Activated CD8-positive, alpha-beta T cell treated with anti-CD3 and anti-CD28 coated beads for 36 hours (primary cell): ENCODE measurements at places on chromosomes 4 and X. TPM values are rescaled to one million over a fixed set of nuclear protein-coding genes. Genes with fewer than 3 reads are reported as not detected.

The MAGEB17 gene
- total RNA-seq: not detected

The ARHGAP24 gene
- total RNA-seq: 0.70 TPM

GRCh38 chr4:176546975-176547374, 227.2 kb downstream of the SPCS3 start:
- DNase-seq: no peak

The DCAF8L2 gene
- not detected for total RNA-seq

DNA sequence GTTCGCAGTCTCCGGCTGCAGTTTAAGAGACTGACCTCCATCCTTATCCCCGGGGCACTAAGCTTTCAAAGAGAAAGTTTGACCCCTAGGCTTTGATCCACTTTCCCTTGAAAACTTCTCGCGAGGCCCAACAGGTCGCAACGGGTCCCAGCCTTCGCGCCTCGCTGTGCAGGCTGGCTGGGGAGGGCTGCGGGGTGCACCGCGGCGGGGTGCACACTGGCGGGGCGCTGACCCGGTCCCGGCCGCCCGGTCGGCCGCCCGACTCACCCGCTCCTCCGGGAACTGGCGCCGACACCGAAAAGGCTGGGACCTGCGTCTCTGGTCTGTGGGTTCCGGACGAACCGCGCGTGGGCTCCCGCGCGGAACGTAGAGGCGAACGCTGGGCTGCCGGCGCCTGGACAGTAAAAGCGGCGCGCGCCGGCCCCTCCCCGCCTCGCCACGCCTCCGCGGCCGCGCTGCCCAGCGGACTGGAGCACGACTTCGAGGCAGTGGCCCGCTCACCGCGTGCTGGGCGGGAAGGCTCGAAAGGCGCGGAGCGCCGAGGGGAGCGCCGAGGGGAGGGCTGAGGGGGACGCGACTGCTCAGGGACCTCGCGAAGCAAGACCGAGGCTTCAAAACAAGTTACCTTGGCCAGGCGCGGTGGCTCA, at the start of gene TAF7L:
TSS of gene TAF7L (minus strand) at position 378 of the 647 bp plus-strand sequence. CDS start 3,791 bp downstream, outside the sequence.
- DNase-seq: no peak

DNA sequence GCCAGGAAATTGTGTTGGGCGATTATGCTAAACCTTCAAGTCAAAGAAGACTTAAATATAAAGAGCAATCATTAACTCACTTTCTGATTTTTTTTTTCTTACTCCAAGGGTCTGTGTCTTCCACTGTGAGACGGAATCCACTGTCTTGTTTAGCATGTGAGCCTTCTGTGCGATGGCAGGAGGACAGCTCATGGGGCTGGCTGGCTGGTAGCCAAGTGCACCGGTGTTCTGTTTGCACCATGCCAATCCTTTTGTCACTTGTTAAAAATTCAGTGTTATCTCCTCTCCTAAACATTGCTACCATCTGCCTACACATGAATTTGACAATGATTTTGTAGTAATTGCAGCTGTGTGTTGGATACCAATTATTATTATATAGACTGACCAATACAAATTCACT, 1056.3 kb upstream of the IGFBP7 start:
- DNase-seq: no peak

DNA sequence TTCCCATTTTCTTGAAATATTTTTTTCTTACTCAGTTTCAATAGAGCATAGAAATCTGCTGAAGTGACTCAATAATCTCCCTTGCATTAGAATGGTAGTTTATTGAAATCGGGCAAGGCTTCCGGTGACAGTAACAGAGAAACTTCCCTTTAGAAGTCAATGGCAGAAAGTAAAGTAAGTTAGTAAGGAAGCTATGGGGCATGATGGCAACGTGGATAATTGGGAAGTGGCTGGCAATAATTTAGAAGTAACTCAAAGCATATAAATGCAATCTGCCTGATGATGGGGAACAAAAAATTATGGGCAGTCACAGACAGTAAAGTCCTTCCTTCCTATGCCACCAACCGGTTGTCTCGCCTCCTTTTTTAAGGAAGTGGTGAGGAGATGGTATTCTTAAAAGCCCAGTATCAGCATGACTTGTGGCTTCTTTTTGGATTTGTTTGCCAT, 7.6 kb downstream of the CYBB start:
- DNase-seq: no peak

GRCh38 chr4:153791746-153792617, 3.1 kb upstream of the SFRP2 start:
- DNase-seq: peak; percentile 73

The TCEAL2 gene
- total RNA-seq: not detected

The PABPC1L2A gene
- not detected for total RNA-seq

The SLC26A1 gene
- total RNA-seq: 0.27 TPM

The CTSO gene
- total RNA-seq: 3.7 TPM

DNA sequence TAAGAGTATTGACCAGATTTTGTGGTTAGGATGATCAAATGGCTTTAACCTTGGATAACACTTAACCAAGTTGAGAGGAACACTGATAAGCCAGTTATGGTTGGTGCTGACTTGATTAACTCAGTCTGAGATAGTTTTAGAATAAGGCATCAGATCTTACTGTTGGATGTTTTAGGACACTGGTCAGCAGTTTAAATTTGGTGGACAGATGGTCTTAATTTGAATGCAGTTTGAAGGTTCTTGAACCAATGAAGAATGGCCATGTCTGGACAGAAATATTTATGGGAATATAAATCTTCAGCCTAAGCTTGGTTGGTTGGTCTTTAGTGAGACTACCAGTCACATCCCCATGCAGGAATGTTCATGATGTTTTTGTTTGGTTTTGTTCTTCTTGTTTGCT, 2.6 kb upstream of the GIMD1 start:
- no peak for DNase-seq

DNA sequence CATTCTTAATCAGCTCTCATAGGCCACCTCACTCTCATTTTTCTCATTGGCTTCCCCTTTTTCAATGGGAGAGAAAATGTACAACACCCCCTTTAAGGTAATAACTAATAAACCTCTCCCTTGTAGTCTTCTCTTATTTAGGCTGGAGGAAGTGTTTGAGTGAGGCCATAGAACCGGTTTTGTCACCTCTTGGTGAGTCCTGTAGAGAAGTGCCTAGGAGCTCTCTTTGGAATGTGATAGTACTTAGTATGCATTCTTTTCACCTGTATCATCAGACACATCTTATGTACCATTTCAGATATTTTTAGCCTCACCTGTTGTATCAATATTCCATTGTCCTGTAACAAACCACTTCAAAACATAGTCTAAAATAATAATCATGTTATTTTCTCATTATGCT, 3.5 kb upstream of the TAB3 start:
- DNase-seq: no peak

DNA sequence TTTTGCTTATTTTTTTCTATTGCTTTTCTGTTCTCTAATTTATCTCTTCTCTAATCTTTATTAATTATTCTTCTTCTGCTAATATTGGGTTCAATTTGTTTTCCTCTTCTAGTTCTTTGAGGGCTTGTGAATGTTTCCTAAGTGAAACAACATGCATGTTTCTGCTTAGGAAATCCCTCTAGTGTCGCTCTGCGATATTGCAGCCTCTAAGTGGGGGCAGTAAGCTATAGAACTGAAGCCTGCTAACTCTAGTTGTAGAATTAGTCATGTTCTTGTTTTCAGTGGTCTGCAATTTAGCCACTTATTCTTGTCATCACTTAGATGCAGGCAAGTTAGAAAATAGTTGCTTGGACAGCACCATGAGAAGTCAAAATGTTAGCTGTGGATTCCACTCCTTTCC, 222.6 kb downstream of the SPIN4 start:
- DNase-seq: peak; percentile 18

DNA sequence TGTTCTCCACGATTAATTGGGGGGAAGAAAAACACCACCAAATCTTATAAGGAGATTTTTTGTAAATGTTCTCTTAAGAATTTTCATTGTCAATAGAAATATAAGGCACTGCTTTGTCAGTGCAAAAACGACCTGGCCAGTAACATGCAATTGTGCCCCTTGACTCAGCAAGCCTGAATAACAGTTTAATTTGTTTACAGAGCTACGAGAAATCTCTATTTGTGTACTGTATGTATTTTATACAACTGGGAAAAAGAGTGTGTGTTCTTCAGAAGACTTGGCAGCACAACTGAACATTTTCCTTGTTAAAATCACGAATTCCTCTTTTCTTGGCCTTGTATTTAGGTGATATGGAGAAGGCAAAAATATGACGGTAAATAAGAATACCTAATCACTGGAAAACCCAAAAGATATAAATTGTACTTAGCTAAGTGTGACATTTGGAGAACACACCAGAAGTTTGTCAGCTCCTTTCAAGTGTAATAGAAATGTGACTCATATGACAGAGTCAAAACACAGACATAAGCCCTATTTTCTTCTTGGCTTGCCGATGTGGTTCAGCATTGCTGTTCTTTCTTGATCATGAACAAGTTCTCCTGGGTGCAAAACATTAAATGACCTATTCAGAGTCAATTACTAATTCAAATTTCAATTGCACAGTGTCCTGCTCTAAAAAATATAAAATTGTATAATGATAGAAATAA, 945.0 kb upstream of the INTU start:
- no peak for DNase-seq

The MGAT4D gene
- total RNA-seq: not detected

The GLRA3 gene
- not detected for total RNA-seq

The MTTP gene
- 0.45 TPM for total RNA-seq

The CYBB gene
- 0.07 TPM for total RNA-seq

DNA sequence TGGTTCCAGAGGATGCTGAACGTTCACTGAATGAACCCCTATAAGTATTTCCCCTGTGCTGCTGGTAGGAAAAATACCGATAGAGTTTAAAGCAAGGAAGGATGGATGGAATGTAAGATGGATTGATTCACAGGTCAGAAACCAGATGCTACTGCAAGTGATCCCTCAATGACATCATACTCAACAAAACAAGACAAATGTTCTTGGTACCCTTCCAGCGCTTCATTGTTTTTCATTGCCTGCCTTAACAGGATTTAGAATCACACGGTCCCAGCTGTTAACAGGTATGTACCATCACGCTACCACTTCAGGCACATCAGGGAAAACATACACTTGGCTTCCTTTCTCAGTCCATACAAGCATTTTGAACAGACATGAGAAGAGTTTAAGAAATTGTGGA, 118.1 kb upstream of the TLR3 start:
- DNase-seq: no peak

DNA sequence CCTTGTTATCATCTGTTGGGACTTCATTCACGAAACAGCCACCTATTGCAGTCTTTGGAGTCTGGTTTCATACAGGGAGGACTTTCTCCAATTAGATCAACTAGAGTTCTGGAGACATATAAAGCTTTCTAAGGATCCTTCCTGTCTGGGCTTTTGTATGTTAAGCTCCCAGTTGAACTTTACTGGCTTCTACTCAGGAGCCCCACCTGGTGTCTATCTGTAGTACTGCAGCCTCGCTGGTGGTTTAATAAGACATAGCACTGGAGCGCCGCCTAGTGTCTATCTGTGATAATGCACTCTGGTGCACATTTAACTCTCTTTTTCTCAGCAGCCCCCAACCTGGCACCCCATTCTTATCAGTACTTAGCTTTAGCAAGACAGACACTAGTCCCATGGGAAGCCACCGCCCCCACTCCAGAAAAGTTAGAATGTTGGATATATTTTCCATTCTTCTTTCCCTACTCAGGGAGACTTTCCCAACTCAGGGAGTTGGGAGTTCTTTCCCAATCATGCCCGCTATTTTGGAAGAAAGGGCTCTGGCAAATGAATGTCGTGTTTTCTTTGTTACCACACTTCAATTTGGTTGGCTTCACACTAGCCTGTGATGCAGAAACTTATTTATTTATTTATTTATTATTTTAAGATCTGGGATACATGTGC, 36.9 kb upstream of the SYTL4 start:
- DNase-seq: peak; percentile 92

DNA sequence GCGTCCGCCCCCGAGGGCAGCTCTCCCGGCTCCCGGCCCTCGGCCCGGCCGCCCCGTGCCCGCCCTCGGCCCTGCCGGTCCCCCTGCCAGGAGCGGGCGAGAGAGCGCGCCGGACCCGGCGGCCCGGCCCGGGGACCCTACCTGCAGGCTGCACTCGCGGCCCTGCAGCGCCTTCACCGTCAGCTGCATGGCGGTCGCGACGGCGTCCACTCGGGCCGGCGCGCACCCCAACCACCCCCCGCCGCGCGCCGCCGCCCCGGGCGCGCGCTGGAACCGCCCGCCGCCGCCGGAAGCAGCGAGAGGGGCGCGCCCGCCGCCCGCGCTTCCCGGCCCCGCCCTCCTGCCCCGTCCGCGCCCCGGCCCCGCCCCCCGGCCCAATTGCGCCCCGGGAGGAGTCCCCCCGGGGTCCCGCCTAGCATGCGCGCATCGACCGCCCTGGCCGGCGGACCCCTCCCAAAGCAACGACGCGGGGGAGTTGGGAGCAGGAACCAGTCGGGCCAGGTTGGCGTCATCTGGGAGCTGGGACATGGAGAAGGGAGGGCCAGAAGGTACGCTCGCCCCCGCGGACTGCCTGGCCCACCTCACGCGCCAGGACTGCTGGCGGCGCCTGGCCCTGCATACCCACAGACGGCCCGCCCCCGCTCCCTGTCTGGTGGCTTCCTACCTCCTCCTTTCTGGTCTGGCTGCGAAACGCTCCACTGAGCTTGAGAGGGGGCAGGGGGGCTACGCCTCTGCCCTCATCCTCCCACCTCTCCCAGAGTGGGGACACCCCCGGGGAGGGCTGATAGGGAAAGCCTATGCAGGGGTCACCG, at the start of gene UBL4A:
TSS of gene UBL4A (minus strand) at position 220 of the 812 bp plus-strand sequence. CDS start at position 189, 31 bp downstream.
- peak; percentile 70 for DNase-seq

DNA sequence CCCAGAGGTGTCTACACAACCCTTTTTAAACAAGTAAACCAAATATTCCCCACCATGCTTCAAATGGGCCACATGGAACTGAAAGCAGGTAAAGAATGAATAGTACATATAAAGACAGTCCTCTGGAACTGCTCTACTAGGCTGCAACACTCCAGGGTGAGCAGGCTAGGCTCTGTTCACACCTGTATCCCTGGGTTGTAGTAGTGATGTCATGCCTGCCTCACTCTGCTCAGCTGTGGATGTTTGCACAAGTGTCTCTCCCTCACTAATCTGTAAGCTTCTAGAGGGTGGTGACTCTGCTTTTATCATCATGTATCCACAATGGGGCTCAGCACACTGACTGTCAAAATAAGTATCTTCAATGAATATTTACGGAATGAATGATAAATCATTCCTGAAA, 20.4 kb downstream of the LEF1 start:
- DNase-seq: peak; percentile 68

- DNase-seq: no peak
Measured at GRCh38 chr4:88177983-88178625, 19.7 kb upstream of the ABCG2 start.

- no peak for DNase-seq
Measured at GRCh38 chrX:39877905-39878304, 219.9 kb downstream of the BCOR start.

The ADH4 gene
- not detected for total RNA-seq

- no peak for DNase-seq
Measured at GRCh38 chrX:50180073-50180940, 20.5 kb downstream of the AKAP4 start.
